ENCODE measurements at places on chromosomes 7 and 10. TPM values are rescaled to one million over a fixed set of nuclear protein-coding genes. Genes with fewer than 3 reads are reported as not detected.

DNA sequence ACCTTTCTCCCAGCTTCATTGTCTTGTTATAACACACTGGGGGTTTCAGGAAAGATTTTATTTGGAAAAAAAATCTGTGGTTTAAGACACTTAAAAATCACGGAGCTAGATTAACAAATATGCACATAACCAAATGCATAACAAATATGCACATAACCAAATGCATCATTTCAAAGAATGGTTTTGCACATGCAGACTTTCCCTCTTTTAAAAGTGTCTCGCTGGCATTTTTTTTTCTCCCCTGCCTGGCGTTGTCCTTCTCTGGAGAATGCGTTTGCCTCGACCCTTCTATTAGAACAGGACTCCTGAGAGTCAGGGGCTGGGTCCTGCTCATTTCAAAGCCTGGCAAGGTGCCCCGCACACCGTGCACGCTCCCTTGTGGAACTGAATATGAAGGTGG lies 42.7 kb upstream of the LOXL4 start:
- H3K27ac ChIP-seq, result no peak overlapping the region
- peaks cover 7% of the 10 kb centered on the region for H3K4me1 ChIP-seq
- no peak overlapping the region for H3K4me3 ChIP-seq

GRCh38 chr10:11197266-11197712 lies 179.6 kb downstream of the CELF2 start:
- H3K4me1 ChIP-seq, result peaks cover 3% of the 10 kb centered on the region
- no peaks in the 10 kb centered on the region for H3K36me3 ChIP-seq
- peak; percentile 71 for DNase-seq
- no peak overlapping the region for H3K4me3 ChIP-seq

DNA sequence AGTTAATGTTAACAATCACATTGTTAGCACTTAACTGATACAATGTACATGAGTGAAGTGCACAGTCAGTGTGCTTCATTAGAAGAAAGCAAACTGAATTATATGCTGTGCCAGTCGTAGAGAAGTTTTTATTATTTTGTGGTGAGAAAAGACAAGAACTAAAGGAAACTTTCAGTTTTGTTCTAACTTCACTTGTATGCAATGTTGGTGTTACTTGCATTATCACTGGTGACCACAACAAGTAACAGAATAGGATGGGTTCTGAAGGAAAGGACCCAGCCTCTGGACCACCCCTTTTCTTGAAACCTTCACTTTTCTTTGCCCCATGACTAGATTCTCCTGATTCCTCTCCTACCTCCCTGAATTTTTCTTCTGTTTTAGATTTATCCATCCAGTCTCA lies 123.3 kb upstream of the GAD2 start:
- H3K36me3 ChIP-seq, result no peaks in the 10 kb centered on the region
- no peak overlapping the region for H3K27ac ChIP-seq
- H3K27me3 ChIP-seq, result no peaks in the 10 kb centered on the region
- H3K4me1 ChIP-seq, result no peaks in the 10 kb centered on the region
- no peak for DNase-seq
- H3K4me3 ChIP-seq, result no peak overlapping the region

DNA sequence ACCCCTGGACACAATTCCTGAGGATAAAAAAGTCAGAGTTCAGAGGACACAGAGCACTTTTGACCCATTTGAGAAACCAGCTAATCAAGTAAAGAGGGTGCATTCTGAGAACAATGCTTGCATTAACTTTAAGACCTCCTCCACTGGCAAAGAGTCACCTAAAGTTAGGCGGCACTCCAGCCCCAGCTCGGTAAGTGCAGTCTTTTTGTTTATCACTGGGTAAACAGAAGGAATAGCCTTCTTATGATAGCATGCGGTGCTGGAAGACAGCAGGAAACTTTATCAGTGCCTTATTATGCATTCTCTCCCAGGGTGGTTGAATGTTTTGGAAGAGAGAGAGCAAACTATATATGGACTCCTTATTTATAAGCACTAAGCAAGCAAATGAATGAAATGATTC lies 130.5 kb downstream of the CDK14 start:
- no peak overlapping the region for H3K4me3 ChIP-seq
- no peak overlapping the region for H3K27ac ChIP-seq
- DNase-seq, result no peak
- no peaks in the 10 kb centered on the region for H3K36me3 ChIP-seq
- H3K4me1 ChIP-seq, result peaks cover 18% of the 10 kb centered on the region

DNA sequence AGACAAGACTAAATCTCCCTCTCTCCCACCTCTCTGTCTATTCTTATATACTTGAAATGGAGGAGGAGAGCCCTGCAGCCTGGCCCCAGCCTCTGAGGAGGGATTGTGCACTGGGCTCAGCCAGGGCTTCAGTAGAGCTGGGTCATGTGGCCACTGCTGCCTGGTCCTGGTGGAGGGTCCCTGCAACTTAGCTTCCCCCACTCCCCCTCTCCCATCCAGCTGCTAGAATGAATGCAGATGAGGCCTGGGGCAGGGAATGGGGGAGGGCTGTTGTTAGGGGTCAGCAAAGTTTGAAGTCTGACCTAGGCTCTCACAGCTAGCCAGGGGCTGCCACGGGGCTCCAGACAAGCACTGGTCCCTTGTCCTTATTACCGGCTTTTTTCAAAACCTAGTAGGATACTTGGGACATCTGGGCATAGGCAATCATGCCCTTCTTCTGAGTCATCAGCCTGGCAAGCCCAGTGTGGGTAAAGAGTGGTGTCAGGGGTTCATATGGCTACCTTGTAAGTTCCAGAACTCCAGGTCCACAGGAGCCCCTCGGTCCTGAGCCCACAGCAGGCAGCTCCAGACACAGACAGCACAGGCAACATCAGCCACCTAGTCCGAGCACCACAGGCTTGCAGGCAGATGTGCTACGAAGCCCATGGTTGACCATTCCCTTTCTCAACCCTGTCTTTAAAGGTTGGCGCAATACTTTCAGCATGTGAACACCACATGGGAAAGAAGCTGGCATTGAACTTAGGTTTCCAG lies 12.8 kb upstream of the CXCL12 start:
- no peak overlapping the region for H3K27ac ChIP-seq
- no peak overlapping the region for H3K4me3 ChIP-seq
- H3K36me3 ChIP-seq, result no peaks in the 10 kb centered on the region
- H3K27me3 ChIP-seq, result peaks cover 8% of the 10 kb centered on the region
- DNase-seq, result no peak

GRCh38 chr7:19762631-19763030 lies 10.8 kb downstream of the TMEM196 start:
- no peaks in the 10 kb centered on the region for H3K27me3 ChIP-seq
- H3K4me1 ChIP-seq, result no peaks in the 10 kb centered on the region
- H3K36me3 ChIP-seq, result no peaks in the 10 kb centered on the region
- H3K4me3 ChIP-seq, result no peak overlapping the region

DNA sequence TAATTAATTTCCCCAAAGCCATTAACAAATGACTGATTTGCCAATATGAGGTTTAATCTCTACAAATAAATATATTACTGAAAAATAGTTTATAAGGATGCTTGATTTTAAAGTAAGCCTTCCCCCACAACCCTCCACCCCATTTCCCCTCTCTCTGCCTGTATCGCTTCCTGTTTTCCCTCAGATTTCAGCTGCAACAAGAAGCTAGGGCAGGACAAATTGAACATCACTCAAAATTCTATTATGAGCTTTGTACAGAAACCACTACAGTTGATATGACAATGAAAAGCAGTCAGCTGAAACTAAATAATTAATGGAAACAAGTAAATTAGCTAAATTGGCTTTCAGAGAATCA lies 109.0 kb upstream of the SP4 start:
- no peaks in the 10 kb centered on the region for H3K27me3 ChIP-seq
- H3K36me3 ChIP-seq, result no peaks in the 10 kb centered on the region
- H3K27ac ChIP-seq, result no peak overlapping the region

DNA sequence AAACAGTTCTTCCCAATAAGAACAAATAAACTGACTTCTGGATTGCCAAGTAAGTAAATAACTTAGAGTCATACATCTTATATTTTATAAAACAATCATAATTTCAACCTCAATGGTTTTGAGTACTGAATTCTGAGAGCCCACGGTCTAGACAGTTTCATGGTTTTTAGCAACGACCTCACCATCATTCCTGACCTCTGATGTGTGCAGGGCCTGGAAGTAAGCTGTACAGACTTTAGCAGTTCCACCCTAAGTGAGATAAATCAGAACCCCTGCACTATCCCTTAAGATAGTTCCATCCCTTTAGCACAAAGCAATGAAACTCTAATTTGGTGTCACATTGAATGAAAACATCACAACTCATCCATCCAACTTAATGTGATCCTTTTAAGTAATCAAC lies 86.0 kb downstream of the NEBL start:
- no peak overlapping the region for H3K4me3 ChIP-seq
- no peaks in the 10 kb centered on the region for H3K36me3 ChIP-seq

DNA sequence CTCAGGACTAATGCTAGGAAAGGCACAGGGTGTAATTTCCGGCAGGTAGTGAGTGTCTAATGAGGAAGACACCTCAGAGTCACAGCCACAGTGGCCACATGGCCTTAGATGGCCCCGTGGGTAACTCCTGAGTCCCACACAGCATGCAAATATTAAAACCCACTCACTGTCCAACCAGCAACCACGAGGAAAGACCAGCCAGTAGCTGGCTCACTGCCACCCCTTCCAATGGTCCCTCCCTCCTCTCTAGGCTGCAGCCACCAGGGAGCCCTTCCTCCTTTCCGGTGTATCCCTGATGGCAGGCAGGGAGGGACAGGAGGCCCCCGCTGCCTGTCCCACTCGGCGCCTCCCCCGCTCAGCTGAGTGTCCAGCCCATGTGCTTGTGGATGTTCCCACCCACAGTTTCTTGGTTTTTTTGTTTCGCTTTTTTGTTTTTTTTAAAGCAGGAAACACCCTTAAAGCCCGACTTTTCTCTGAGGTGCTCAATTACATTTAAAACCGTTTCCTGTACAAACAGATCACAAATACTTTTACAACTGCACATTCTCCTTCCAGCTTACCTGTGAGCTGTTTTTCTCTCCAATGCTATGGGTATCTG lies 9.2 kb downstream of the BNIP3 start:
- H3K4me1 ChIP-seq, result peaks cover 4% of the 10 kb centered on the region
- no peak overlapping the region for H3K27ac ChIP-seq
- no peak overlapping the region for H3K4me3 ChIP-seq
- H3K27me3 ChIP-seq, result no peaks in the 10 kb centered on the region

DNA sequence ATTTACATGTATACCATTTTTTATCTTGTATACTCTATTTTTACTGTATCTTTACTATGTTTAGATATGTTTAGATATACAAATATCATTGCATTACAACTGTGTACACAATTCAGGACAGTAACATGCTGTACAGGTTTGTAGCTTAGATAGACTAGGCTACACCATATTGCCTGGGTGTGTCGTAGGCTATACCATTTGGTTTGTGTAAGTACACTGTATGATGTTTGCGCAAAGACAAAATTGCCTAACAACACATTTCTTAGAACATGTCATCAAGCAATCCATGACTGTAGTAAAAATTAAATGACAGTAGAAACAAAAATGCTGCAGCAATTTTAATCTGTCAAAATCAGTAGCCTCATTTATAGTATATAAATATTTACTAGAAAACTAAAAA lies 812.2 kb downstream of the GRM8 start:
- no peak overlapping the region for H3K4me3 ChIP-seq
- no peaks in the 10 kb centered on the region for H3K27me3 ChIP-seq
- H3K27ac ChIP-seq, result no peak overlapping the region
- H3K36me3 ChIP-seq, result no peaks in the 10 kb centered on the region
- no peaks in the 10 kb centered on the region for H3K4me1 ChIP-seq
- DNase-seq, result no peak

GRCh38 chr7:28509251-28510025 lies 97.1 kb downstream of the CREB5 start:
- no peak overlapping the region for H3K27ac ChIP-seq
- DNase-seq, result no peak
- H3K27me3 ChIP-seq, result no peaks in the 10 kb centered on the region
- no peak overlapping the region for H3K4me3 ChIP-seq
- no peaks in the 10 kb centered on the region for H3K4me1 ChIP-seq
- no peaks in the 10 kb centered on the region for H3K36me3 ChIP-seq

- H3K27me3 ChIP-seq, result no peaks in the 10 kb centered on the region
- DNase-seq, result no peak
- H3K36me3 ChIP-seq, result no peaks in the 10 kb centered on the region
- no peak overlapping the region for H3K4me3 ChIP-seq
These were observed 68.8 kb upstream of the SDK1 start for GRCh38 chr7:3232228-3232627.

Gene WDFY4
- not detected for total RNA-seq

Gene SLC26A5
- 0.49 TPM for total RNA-seq

Gene SORBS1
- total RNA-seq, result 35.9 TPM

Gene TMEM236
- 0.03 TPM for total RNA-seq

Gene ACTL6B
- total RNA-seq, result not detected

Gene PLEKHS1
- total RNA-seq, result not detected

Gene MYL10
- total RNA-seq, result not detected

All from GM23338 (cell line).